NCI-H1092 treated with DMSO at 0.1 percent for 48 hours (cell line): ENCODE measurements at places on chromosomes 1 and 21.

DNA sequence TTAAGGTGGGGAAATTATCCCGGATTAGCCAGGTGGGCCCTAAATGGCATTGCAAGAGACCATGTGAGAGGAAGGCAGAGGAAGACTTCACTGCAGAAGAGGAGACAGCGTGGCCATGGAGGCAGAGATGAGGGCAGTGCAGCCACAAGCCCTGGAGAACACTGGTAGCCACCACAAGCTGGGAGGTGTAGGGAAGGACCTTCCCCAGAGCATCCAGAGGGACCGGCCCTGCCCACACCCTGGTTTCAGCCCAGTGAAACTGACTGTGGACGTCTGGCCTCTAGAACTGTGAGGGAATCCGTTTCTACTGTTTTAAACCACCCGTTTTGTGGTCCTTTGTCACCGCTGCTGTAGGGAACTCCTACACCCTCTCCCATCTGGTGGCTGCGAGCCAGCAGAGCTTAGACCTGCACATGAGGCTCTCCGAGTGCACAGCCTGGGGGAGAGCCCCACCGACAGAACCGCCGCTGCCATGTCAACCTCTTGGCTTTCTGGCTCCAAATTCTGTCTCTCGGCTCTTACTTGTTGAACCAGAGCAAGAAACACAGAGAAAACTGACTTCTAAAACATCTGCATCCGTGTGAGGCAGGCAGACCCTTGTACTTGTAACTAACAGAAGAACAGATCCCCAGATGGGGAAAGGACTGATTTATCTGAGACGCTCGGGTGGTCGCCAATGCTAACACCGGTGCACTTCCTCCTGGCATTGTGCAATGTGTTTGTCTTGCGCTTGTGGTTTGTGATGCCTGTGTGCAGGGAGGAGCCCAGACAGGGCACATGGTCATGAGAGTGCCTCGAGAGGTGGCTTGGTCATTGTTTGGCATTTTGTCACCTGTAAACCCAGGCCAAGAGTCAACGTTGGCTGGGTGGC lies 90.8 kb upstream of the TMPRSS2 start:
- peak; percentile 77 for DNase-seq

DNA sequence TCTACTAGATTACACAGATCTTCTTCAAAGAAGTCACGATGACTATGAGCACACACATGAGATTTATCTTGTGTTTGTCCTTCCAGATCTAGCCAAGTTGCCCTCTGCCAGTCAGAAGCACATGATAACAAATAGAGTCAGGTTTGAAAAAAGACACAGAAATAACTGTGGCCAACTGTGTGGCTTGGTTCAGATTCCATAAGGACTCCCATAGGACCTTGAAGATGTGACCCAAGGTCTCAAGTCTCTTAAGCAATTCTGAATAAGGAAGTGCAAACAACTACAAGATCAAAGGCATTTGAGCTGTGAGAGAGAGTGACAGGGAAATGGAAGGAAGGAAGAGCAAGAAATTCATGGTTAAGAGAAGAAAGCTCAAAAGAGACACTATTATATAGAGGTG lies 194.0 kb downstream of the PLPP3 start:
- DNase-seq, result no peak

- DNase-seq, result no peak
These were observed 93.2 kb downstream of the EPHB2 start for GRCh38 chr1:22803833-22804232.

DNA sequence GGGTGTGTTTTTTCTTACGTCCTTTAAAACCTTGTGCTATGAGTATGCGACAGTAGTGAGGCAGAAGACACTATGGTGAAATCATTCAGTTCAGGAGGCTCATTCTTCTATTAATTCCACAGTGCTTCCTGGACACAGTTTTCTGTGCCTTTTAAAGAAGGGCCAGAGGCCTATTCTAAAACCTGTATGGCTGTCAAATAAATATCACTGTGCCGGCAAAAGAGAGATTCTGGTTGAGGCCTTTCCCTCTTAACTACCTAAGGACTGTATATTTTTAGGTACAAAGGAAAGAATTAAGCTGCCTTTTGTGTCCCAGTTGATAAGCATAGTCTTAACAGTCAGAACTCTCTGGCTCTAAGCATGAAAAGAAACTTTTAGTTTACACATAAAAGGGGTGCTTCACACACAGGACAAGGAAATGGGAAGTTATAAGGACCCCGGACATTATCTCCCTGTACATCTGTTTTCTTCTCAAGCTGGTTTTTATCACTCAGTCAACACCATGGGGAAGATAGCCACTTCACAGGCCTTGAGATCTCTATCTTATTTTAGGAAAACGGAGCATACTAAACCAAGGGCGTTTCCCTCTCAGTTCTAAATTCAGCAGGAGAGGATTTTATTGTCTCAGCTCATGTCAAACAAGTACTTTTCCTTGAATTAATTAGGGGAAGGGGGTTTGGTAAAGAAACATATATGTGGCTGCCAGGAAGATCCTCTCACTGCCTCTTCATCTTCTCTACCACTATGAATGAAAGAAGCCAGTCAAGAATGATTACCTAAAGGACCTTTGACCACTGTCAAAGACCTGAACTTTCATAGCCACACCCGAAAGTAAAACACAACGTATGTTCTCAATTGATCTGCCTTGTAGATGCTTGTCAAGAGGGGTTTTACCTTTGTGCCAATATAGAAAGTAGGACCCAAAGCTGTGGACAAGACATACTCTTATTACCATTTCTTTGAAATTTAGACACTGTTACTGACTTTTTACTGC lies 71.4 kb upstream of the HSPA13 start:
- DNase-seq, result no peak

DNA sequence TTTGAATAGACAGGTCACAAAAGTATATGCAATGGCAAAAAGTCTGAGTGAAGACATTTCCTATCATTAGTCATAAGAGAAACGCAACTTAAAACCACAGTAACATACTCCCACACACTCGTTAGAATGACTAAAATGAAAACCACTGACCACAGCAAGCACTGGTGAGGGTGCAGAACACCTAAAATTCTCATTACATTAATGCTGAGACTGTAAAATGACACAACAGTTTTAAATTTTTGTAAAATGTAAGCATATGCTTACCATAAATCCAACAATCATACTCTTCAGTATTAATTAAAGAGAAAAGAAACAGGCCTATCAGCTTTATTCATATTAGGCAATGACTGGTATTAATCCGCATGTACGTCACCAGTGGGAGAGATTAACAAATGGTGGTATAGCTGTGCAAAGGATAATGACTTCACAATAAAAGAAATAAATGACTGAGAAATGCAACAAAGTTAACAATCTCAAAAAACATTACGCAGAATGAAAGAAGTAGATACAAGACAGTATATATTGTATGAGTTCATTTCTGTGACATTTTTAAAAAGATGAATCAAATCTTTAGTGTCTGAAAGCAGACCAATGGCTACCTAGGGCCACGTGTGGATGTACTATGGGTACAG lies 253.5 kb downstream of the AKT3 start:
- DNase-seq, result no peak

DNA sequence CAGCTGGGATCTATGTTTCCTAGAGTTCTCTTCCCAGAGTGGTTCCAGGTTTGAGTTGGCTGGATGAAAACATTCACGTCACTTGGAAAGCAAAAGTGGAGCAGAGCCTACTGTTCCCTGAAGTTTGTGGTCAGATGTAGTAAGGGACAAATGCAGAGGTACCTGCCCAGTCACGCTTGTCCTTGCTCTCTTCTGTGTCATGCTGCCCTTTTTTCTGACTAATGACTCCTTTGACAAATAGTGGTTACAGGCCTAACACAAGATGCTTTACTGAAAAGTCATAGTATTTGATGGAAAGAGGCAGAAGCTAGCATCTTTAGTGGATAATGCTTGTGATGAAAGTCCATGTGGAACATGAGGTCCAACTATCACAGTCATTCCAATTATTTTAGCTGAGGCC lies 881.4 kb upstream of the B3GALT2 start:
- no peak for DNase-seq
